ENCODE measurements at places on chromosomes 5 and 9. TPM values are rescaled to one million over a fixed set of nuclear protein-coding genes. Genes with fewer than 3 reads are reported as not detected.

Gene ABO
- polyA plus RNA-seq, result not detected

Gene NDUFAF2
- 45.3 TPM for polyA plus RNA-seq

DNA sequence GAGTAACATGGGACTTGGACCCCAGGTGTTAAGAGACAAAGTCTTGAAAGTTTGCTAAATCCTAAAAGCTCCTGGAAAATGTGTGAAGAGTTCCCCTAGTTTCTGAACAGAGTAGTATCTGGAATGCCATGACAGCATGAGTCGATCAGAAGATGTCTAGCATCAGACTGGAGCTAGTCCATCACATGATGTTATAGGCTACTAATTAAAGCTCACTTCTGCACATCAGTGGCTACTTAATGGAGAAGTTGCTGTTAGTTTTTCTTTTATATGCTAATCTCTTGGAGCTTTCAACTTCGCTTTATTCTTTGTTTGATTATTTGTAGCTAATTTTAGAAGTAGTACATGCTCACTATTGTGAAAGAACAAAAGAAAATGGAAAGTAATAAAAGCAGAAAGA lies 471.3 kb upstream of the KLF4 start:
- DNase-seq, result no peak

GRCh38 chr5:167295681-167296005 lies 995.8 kb upstream of the WWC1 start:
- DNase-seq, result no peak

DNA sequence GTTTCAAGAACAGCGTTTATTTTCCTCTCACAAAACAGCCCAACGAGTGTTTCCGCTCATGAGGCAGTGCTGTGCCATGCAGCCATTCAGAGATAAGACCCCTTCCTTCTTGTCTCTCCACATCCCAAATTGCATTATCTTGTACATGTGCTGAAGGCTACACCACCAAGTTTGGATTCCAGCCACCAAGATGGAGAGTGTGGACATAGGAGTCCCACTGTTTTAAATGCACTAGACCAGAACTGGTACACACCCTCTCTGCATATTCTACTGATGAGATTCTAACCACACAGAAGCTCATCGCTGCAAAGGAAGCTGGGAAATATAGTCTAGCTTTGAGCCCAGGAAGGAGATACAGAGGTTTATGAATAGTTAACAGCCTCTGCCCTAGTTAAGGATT lies 509.4 kb downstream of the NFIB start:
- DNase-seq, result no peak

Gene PRRX2
- polyA plus RNA-seq, result 37.4 TPM
